ENCODE measurements at places on chromosomes 12 and 14.

GRCh38 chr12:20128928-20129327 lies 239.4 kb upstream of the PDE3A start:
- DNase-seq, result no peak

DNA sequence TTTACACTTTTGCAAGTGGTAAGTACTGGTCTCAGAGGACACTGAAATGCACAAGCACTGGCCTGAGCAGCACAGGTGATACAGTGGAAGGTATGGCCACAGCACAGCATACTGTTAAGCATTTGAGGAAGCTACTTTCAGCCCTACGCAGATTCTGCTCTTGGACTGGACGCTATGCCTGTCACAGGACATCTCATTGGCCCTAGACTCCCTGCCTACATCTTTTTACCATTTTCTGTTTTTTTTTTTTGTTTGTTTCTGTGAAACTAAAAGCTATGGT lies 144.2 kb upstream of the ABCD2 start:
- no peak for DNase-seq

DNA sequence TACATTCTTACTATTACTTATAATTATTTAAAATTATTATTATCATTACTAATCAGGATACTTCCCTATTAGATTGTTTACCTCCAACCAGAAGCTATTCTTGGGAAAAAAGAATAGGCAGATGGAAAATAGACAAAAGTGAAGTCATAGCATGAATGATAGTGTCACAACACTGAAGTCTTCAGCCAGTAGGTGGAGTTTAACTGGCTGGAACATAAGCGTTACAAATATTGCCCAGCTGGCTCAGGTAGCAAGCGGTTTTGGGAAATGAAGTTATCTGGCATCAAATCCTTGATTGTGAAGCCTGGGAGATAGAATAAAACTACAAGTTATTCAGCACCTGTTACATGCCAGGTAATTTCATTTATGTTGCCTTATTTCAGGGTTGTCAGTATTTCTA lies 762.9 kb downstream of the C12orf50 start:
- no peak for DNase-seq

- DNase-seq, result peak; percentile 75
Measured at GRCh38 chr12:124566997-124567672, at the start of gene NCOR2. TSS of gene NCOR2 (minus strand) at chr12:124567612. CDS start at chr12:124495251, 72,361 bp downstream.

DNA sequence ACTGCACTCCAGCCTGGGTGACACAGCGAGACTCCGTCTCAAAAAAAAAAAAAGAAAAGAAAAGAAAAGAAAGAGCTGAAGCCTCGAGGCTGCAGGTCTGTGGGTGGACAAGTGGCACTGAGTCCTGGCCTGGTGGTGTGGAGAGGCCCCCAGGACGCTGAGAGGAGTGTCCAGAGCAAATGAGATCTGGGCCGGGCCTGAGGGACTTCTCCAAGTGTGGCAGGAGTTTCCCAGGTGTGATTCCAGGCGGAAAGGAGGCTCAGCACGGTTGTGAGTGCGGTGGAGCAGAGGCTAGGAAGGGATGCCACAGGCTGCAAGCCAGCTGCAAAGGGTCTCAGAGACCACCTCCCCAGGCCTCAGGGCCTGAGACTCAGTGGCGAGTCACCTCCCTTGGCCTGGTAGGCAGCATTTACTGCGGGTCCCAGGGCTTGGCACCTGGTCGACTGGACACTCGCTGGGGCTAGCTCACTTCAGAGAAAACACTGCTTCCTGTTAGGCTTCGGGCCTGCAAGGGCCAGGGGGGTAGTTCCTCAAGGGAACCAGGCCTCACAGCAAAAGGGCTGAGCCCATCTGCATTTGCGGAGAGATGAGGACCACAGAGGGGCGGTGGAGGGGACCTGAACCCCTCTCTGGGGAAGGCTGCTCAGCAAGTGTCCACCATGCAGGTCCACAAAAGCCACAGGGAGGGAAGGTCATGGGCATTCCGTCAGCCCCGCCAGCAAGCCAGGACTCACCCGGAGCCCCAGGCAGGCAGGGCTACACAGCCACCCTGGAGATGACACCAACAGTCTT lies 11.7 kb downstream of the TTC7B start:
- no peak for DNase-seq

DNA sequence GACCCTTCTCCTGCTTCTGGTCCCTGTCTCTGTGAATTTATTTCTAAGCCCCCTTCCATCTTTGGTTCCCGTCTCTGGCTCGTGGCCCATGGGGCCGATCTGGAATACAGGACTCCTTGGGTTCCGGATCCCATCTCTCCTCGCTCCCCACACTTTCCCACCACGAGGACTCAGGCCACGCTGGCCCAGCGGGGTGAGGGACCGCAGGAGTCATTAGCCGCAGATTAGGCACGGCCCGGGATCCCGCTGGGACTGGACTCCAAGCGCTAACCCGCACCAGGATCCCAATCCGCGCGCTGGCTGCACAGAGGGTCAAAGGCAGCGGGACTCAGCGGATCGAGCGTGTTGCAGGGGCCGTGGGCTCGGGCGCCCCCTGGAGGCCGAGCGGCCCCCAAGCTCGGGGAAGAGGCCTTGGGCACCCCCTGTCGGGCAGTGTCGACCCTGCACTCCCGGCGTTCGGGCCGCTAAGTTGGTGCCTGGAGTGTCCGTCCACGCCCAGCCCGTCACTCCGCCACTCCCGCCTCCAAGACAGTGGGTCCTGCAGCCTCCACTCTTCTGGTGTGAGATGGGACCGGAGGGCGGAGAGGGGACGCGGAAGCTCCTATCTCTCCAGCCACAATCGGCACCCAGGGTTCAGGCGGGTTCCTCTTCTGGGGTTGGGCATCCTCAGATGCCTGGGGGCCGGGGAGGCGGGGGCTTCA lies 9.5 kb downstream of the SHMT2 start:
- peak; percentile 87 for DNase-seq

GRCh38 chr12:43285159-43285598 lies 266.8 kb downstream of the ADAMTS20 start:
- DNase-seq, result no peak

- DNase-seq, result no peak
Measured at GRCh38 chr12:92418381-92418780, 272.7 kb upstream of the BTG1 start.

- no peak for DNase-seq
Measured at GRCh38 chr12:44603701-44604100, 272.4 kb downstream of the NELL2 start.

Measured in hematopoietic multipotent progenitor cell (in vitro differentiated cells).